ENCODE measurements at places on chromosomes 1 and 21. TPM values are rescaled to one million over a fixed set of nuclear protein-coding genes. Genes with fewer than 3 reads are reported as not detected.

TUFT1 gene
- 7.3 TPM for polyA plus RNA-seq

SPTA1 gene
- 9.9 TPM for polyA plus RNA-seq

DNAH14 gene
- polyA plus RNA-seq, result 21.3 TPM

DNA sequence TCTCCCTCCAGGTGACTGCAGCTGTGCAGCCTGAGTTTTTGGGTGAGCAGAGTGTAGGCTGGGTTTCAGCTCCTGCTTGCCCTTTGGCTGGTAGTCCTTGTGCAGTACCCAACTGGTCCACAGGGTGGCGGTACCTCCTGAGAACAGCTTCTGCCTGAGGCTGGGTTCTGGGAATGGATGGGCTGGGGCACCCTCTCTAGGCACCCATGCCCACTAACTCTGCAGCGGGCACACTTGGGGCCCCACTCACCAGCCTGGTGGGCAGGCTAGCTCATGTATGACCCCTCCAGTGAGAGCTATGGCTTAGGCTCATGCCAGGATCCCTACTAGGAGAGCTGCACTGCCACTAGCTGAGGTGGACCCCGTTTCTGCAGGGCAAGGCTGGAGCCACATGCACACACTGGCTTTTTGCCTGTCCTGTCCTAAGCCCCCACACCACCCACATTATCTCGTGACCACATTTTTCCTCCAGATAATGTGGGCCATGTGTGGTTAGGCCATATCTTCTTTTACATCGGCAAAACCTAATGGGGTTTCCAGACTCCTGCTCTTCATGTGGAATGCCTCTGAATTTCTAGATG, 15.5 kb upstream of the GSTM4 start:
- no peak for DNase-seq

- no peak for DNase-seq
These were observed 157.0 kb upstream of the ZNHIT6 start for GRCh38 chr1:85865213-85865612.

- DNase-seq, result no peak
These were observed 262.0 kb upstream of the CXADR start for GRCh38 chr21:17250778-17251241.

GRCh38 chr1:94660994-94661393, 119.4 kb upstream of the F3 start:
- no peak for DNase-seq

DNA sequence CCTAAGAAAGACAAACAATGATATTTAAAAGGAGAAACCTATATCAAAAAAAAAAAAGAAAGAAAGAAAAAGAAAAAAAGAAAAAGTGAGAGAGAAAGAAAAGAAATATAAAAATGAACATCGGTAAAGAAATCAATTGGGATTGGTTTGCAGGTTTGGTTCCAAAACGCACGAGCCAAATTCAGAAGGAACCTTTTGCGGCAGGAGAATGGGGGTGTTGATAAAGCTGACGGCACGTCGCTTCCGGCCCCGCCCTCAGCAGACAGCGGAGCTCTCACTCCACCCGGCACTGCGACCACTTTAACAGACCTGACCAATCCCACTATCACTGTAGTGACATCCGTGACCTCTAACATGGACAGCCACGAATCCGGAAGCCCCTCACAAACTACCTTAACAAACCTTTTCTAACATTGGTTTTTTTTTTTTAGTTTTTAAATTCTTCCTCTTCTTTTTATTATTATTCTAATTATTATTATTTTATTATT, 11.7 kb downstream of the LHX9 start:
- no peak for DNase-seq

DNA sequence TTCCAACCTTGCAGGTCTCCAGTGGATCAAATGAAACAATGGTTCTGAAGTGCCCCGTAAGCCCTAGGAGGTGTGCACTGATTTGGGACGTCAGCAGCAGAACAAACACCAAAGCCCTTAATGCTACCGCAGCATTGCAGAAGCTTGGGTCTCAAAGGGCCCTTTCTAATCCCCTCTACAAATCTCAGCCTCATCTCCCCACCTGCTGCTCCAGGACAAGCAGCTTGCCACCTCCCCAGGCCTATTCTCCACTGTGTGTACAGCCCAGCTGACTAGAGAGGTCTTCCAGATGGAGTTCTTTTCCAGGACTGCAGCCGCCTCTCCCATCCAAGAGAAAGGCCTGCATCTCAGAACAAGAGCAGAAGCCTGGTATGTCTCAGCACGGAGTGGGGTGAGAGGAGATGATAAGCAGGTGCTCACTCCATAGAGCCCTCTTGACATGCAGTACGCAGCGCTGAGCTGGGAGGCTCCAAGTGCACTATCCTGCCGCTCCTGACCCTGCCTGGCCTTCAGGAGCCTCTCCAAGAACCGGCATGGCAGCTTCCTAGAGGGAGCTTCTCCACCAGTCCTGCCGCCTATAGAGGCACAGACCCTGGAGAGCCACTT, 46.3 kb downstream of the MRPL37 start:
- DNase-seq, result no peak

DNA sequence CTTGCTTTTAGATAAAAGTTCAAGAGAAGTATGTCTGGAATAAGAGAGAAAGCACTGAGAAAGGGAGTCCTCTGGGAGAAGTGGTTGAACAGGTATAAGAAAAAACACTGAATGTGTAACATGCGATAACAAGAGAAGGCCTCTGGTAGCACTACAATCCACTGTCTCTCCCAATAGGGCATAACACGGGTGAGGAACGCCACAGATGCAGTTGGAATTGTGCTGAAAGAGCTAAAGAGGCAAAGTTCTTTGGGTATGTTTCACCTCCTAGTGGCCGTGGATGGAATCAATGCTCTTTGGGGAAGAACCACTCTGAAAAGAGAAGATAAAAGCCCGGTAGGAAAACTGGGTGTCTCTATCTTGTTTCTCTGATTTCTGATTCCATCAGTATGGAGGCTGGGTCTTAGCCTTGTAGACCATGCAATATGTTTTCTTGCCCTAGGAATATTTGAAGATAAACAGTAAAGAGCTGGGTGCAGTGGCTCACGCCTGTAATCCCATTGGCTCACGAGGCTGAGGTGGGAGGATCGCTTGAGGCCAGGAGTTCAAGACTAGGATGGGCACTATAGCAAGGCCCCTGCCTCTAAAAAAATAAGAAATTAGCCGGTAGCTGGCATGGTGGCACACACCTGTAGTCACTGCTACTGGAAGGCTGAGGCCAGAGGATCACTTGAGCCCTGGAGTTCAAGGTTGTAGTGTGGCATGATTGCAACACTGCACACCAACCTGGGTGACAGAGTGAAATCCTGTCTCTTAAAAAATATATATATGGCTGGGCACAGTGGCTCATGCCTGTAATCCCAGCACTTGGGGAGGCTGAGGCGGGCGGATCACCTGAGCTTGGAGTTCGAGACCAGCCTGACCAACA, 40.4 kb downstream of the DAP3 start:
- DNase-seq, result peak; percentile 29

DNA sequence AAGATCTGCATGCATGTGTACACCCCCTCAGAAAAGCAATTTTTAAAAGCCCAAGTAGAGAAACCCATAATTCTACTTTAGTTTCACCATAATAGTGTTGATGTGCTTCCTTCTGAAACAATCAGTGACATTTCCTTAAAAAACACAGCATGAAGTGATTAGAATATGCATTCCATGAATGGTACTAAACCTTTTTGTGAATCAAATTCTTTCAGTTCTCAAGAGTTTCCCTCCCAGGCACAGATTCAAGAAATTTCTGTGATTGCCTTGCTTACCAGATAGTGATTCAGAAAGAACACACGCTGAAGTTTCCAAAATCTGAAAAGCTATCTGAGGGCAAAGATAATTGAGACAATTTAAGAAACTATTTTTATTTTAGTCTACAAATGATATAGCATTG, 136.4 kb upstream of the ADGRL2 start:
- no peak for DNase-seq

DNA sequence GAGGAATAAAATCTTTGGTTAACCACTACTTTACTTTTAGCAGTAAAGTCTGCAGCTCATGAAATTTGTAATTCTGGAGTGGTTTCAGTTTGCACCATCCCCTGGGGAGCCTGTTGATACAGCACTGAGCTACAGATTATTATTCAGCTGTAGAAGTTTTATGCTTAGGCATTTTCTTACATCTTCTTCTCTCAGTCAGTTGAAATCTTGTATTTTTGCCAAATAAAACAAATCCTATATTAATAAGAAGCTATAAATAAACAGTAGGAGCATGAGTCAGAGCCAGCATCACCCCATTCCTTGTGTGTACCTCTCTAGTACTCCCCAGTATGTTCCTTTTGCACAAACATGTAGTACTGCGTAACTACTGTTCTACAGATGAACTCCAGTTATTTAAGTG, 118.9 kb downstream of the ATF6 start:
- DNase-seq, result peak; percentile 7

DNA sequence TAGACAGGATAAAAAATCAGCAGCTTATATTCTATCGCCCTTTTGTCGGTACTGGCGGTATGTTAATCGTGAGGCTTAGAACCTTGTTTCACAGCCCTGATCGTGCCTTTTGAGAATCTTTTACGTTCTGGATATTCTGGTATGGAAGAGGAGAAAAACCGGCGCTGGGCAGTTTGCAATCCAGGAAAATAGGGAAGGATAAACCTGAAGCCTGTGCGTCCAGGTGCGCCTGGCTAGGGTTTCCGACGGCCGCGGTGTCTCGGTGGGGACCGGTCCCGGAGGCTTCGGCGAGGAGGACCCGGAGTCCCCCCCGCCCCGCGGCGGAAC, 258 bp upstream of the SYPL2 start:
- DNase-seq, result no peak

DNA sequence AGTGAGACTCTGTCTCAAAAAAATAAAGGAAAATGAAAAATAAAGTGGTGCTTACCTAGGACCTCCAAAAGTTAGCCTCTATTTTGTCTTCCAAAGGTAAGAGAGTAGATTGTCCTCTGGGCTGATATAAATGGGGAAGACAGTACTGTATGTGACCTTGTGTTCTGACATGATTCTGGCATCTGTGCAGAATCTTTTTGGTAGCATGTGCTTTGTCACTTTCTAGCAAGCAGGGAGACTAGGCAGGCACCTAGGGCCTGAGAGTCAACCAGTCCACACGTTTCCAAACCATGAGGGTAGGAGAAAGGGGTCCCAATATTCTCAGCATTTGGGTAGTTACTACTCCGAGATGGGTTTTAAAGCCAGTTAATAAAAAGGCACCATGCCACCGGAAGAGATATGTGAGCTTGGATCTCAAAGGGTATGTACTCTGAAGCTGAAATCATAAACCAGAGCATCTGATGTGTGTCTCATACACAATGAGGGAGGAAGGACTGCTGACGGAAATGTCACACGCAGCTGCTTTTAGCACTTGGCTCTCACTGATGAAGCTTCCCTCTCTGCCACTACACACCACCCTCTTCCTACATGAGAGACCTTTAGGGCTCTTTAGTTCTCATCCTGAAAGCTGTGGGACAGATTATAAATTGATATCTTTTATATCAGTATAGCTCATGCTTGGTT, 27.0 kb upstream of the SLC16A1 start:
- DNase-seq, result no peak
